ENCODE measurements at places on chromosomes 11 and 22.
A peak's percentile ranks its signal among the peaks of the same experiment; 100 is the strongest.

DNA sequence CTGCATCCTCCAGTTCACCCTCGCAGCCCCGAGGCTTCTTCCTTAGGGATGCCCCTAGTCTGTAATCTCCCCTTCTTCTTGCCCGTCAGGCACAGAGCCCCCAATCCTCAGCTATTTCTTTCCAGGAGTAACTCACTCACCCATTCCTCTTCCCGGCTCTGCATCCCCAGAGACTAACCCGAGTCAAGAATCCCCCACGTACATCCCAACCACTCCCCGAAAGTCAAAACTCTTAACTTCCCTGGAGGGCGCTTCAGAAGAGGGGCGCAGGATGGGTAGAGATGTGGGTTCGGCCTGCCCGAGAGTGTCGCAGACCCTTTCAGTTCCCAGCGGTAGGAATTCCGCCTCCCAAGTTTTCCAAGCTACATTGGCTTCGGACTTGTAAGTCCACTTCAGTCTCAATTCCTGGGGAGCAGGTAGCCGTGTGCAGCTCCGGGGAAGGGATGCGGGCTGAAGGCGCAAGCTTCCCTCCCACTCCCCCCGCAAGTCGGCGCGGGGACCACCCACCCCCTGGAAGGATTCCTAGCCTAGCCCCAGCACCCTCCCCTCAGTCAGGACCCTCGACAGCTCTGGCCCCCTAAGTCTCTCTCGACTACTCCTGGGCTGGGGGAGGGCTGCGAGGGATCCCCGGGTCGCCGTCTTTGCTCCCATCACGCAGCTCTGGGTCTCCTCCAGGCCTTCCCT lies 871 bp downstream of the BDNF start:
- no peak for DNase-seq

- peak; percentile 1 for DNase-seq
Observed at GRCh38 chr11:114340311-114341131, 44.3 kb downstream of the NNMT start.

- no peak for DNase-seq
Observed at GRCh38 chr22:49553076-49553475, 274.6 kb downstream of the BRD1 start.

GRCh38 chr22:26461188-26461810 lies 22.3 kb downstream of the HPS4 start:
- DNase-seq = peak; percentile 59

- DNase-seq = no peak
Observed at GRCh38 chr22:45442116-45442515, 28.6 kb downstream of the RIBC2 start.

DNA sequence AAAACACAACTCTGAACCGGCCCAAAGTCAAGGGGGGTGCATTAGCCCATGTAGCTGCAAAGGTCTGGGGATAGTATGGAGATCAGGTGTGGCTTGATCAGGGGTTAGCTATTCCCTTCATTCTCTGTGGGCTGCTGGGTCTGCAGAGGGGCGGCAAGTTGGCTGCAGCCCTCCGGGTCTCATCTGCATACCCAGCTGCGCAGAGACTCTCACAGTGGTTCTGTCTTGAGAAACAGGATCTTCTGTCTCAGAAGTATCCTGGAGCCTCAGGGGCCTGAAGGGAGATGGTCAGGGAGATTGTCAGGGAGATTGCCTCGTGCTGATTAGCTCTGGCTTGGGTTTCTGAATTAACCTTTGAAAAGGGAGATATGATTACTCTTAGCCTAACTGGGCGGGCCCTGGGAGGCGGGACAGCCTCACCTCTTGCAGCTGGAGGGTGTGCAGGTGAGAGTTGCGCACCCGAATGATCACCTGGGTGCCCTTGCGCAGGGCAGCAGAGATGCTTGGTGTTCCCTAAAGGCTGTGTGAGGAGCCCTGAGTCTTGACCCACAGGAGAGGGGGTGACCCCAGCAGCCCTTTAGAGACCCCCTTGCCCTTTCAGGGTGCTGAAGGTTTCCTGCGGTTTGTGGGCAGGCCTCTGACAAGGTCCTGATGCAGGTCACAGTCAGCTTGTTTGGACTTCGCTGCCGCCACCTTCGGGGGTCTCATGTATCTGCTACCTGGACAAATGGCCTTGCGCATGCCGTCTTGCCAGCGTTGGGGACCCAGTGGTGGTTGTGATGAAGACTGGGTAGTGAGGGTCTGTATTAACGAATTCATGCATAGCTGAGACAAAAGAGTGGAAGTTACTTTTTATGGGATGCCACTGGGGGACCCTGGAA lies 7.3 kb downstream of the ARHGAP8 start:
- no peak for DNase-seq

DNA sequence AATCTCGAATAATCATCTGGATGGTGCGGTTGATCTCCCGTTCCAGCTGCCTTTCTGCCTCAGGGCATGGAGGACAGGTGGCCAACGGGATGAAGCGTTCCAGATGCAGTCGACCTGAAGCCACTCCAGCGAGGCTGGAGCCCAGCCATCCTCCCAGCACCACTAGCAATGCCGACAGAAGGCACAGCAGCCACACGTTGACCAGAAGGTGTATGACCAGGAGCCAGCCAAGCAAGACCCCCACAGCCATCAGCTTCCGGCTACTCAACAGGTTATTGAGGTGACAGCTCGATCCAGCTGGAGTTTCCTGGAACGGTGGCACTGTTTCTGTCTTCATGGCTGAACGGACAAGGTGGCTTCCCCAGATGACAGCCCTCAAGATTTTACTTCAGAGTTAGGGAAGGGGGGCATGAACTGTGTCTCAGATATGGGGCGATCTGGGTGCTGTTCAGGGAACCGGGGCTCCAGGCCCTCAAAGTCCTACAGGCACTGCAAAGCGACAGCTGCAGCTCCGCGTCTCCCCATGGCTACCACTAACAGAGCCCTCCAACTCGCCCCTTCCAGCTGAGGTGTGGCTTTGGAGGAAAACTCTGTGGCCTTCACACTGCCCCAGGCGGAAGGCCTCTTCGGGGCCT lies 559 bp downstream of the SNX19 start:
- no peak for DNase-seq

- no peak for DNase-seq
Observed at GRCh38 chr22:36884349-36885158, 23.7 kb downstream of the NCF4 start.

- no peak for DNase-seq
Observed at GRCh38 chr11:124510279-124510678, 33.2 kb downstream of the OR8B12 start.

Measured in NCI-H1694 (cell line).